ENCODE measurements at places on chromosomes 3 and 15.

DNA sequence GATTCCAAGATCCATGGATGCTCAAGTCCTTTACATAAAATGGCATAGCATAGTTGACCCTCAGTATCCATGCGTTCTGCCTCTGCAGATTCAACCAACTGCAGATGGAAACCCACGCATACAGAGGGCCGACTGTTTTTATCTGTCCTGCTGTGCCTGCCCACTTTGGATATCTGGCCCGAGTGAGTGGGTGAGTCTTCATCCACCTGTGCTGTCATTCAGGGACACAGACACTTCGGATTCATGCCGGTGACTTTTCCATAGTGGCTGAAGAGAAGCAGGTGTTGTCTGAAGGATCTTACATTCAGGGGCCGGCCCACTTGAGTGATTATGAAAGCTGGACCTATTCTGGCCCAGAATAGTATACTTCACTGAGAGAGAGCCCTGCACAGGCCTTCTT, 85.1 kb downstream of the RYR3 start:
- DNase-seq, result no peak

DNA sequence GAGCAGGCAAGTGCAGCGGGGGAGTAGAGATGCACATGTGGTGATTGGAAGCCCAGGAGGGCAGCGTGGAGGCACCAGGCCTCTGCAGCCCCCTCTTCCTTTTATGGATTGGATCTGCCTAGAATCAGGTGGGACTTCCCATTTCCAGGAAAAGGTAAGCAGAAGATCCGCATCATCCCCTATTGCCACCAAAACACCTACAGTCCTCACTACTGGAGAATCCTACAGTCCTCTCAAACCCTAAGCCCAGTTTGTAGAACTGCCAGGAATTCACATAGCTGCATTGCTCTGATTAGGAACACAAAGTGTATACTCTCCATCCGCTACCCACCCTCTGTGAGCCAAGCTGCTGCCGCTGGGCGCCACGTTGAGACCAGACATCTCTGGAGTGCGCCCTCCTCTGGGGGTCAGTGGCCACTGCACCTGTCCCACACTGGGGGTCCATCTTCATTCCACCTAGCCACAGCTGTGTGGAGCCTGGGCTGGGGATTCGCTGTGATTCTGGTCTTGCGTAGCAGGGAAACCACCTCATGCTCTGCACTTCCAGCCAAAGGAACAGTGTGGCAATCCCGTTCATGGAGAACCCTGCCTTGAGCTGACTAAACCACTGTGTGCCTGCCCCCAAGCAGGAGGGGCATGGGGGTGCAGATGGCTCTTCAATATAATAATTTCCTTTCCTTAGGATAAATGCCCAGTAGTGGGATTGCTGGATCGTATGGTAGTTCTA, 88.9 kb upstream of the PTX3 start:
- DNase-seq, result no peak

GRCh38 chr3:188303286-188303799, 149.4 kb downstream of the LPP start:
- DNase-seq, result no peak

DNA sequence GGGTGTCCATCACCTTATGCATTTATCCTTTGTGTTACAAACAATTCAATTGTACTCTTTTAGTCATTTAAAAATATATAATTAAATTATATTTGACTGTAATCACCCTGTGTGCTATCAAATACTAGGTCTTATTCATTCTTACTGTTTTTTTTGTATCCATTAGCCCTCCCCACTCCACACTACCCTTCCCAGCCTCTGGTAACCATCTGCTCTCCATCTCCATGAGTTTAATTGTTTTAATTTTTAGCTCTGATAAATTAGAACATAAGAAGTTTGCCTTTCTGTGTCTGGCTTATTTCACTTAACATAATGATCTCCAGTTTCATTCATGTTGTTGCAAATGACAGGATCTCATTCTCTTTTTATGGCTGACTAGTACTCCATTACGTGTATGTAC, 16.8 kb downstream of the C3orf20 start:
- no peak for DNase-seq

GRCh38 chr3:37973246-37974054, 17.1 kb upstream of the VILL start:
- DNase-seq, result no peak

GRCh38 chr3:113251817-113252216, 40.5 kb downstream of the BOC start:
- DNase-seq, result no peak

DNA sequence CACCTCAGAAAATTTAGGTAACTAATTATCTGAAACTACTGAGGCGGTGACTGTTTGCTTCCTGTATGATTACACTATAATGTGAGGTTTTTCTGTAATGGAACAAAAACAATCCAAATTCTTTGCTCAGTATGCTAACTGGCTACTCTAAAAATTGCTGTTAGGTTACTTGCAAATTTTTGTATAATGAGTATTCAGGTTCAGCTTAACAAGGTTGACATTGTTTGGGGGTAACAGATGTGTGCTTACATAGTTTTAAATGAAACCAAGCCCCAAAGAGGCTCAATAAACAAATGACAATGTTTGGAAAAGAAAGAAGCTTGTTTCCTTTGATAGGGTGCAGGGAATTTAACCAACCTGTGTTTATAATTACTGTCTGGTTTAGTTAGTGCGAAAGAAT, 414.5 kb upstream of the MDFIC2 start:
- DNase-seq, result no peak
